Esophagus squamous epithelium (tissue), 5 donors: ENCODE measurements at places on chromosomes 7 and 10.

DNA sequence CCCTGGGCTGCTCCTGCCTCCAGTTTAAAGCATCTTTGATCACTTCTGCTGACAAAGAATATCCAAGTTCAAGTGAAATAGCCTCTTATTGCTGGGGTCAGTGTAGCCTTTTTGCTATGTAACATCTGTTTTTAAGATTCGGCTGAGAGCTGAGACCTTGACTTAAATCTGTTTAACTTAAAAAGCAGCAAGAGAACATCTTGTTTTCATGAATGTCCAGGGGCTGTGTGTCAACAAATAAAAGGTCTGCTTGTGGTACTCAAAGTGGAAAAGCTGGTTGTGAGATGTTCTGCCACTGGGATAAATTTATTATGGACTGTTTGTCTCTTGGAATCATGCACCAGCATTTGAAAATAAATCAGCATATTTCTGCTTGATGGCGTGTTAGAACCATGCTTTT lies 73.2 kb downstream of the CALD1 start:
- no peak for DNase-seq

GRCh38 chr7:33781796-33782195 lies 123.5 kb upstream of the BMPER start:
- DNase-seq, result no peak

DNA sequence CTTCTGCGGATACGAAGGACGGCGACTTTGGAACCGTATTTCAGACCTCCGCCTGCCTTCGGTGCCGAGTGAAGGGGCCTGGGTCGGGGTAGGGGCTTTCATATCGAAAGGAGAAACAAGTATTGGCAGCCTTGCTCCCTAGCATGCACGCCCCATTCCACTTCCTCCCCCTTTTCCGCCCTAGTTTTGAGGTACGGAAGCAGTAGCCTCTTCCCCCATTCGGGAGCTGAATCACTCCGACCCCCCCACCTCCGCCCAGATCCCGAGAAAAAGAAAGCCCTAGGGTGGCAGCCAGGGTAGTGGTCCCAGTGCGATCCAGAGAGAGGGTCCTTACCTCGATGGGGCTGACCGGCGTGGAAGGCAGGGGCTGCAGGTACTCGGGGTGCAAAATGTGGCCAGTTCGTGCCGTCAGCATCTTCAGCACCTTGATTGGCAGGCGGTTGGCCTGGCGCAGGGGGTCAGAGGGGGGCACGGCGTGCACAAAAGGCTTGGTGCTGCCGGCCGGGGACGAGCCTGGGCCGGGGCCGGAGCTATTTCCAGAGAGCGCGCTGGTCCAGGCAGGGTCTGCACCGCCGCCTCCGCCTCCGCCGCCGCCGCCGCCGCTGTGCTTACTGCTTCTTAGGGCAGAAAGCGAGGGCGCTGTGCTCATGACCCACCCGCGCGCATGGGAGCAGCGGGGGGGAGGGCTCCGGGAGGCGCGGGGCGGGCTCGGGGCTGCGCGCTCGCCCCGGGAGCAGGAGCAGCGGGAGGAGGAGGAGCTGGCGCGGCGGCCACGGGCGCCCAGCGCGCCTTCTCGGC lies 594 bp downstream of the ZNF503 start:
- DNase-seq, result no peak

DNA sequence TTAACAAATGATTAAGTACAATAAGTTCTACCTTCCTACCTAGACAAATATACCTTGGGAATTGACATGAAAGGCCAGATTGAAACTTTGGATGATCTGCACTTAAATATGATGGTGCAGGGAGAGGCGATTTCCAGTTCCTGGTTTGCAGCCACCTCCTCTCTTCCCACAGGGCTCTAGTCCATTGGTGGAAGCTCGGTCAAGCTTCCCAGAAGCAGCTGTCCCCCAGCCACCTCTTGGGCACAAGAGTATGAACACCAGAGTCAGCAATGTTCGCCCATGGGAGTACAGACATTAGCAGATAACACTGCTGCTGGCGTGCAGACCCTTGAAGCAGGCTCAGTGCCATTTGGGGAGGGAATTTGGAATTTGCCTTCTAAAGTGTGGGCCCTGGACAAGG lies 1.5 kb upstream of the CPVL start:
- no peak for DNase-seq

GRCh38 chr10:62894156-62894555 lies 78.0 kb upstream of the EGR2 start:
- no peak for DNase-seq

- no peak for DNase-seq
These were observed 40.9 kb downstream of the ADRA2A start for GRCh38 chr10:111117528-111118277.

GRCh38 chr10:4061441-4061951 lies 276.5 kb upstream of the KLF6 start:
- DNase-seq, result no peak

GRCh38 chr10:1119027-1119426 lies 62.8 kb downstream of the WDR37 start:
- no peak for DNase-seq

- DNase-seq, result no peak
These were observed 46.8 kb downstream of the NRAP start for GRCh38 chr10:113617086-113617485.

DNA sequence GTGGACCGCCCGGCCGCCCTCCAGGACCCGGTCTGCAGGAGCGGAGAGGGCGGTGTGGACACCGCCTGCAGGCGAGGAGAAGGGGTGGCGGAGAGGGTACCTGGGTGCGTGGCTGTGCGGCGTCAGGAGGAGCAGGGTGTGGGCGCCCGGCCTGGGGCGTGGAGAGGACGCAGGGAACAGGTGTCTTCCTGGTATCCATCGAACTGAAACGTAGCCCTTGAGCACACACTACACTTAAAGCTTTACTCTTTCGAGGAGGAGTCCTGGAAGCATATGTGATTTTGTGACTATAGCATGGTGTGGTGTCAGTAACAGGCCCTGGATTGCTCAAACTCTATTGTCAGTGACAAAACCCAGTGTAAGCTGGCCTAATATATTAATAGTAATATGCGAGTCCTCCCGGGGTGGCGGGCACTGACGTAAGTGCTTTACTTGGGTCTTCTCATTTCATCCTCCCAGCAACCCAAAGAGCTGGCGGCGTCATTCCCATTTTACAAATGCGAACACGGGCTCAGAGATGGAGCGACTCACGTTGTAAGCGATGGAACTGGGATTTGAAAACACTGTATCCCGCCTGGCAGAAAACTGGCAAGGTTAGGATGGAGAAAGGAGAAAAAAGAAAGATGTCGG lies 508 bp upstream of the TECPR1 start:
- no peak for DNase-seq

GRCh38 chr10:122186816-122187810 lies 84.0 kb upstream of the BTBD16 start:
- DNase-seq, result no peak

DNA sequence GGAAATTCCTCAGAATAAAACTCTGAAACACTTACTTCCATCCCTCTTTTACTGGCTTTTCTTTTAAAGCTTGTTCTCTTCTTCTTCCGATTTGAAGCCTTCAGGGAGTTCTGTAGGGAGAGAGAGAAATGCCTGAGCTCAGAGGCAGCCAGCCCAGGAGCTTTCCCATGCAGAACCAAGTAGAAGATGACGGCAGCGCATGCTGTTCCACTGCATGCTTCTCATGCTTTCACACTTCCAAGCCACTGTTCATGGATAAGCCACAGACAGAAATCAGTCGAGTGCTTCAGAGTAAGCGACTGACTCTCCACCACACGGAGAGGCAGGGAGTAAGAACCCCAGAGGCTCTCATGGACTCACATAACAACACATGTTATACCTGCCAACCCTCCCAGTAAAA lies 237.3 kb downstream of the DGKI start:
- DNase-seq, result no peak

- DNase-seq, result no peak
These were observed 195.5 kb downstream of the PRKG1 start for GRCh38 chr10:51269821-51270220.

GRCh38 chr7:137909042-137909441 lies 62.3 kb upstream of the DGKI start:
- no peak for DNase-seq

DNA sequence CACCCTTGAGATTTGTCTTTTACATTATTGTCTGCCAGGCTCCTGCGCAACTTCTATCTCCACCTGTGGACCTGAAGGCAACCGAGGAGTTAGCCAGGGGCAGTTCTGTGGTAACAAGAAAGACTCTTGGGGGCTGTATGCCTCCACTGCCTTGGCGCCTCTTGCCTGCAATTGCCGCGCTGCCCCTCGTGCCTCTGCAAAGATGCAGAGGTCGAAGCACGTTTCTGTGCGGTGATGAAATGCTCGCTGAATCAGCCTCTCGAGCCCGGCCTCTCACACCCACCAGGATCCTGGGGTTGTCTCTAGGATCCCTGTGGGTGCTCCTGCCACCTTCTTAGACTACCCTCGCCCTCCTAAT lies 486 bp upstream of the LHFPL3 start:
- DNase-seq, result no peak

DNA sequence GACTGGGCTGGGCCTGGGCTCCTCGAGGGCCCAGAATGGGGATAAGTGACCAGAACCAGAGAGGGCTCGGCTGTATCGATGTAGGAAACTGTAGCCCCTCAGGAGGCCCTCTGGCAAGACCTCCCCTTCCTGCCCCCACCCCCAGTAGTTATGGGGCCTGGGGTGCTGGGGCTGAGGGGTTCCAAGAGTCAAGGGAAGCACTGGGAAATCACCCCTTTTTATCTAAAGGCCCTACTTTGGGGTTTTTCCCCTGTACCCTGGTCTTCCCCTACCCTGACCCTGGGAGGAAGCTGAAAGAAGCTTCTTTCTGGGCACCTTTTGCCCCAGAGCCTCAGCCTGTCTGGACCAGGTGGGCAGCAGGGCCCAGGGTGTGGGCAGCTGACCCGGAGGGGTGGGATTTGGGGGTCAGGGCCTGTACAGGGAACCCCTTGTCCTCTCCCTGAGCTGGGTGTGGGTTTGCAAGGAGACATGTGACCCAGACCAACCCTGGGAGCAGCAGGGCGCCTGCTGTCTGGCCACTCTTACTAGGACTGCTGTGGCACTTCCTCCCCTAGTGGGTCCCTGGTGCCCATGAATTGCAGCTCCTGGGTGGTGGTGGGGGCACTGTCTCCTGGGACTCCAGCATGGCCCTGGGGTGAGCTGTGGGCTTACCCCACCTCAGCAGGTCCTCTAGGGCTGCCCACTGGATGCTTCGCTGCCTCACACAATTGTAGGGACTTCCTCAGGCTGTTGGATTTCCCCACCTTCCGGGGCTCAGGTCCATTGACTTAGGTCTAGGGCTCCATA lies 1.5 kb downstream of the IRF5 start:
- no peak for DNase-seq

- no peak for DNase-seq
These were observed 62.5 kb downstream of the INSYN2A start for GRCh38 chr10:127133672-127134500.

DNA sequence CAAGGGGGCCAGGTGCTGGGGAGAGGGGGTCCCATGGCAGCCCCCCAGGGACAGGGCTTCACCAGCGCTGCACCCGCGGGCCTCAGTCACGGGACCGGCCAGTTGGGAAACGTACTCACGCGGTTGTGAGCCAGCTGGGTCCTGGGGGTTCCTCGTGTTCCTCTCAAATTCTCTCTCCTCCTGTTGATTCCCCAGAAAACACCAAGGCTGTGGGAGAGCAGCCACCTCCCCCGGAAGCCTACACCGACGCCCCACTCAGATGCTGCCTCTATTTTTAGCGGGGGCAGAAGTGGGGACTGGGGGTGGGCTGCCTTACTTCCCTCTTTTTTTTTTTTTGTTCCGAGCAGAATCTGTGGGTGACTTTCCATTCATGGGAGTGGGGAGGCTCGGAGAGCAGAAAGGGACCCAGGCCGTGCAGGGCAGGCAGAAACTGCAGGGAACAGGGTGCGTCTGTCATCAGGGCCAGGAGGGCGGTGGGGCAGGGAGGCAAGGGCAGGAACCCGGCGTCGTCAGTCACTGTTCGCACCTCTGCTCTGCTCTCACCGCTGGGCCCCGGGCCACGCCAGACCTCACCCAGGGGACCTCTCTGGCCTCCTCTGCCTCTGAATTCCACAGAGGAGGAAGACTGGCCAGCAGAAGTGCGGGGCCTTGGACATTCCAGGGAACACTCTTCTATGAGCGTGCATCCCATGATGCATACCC lies 63.1 kb downstream of the CARD11 start:
- DNase-seq, result no peak

DNA sequence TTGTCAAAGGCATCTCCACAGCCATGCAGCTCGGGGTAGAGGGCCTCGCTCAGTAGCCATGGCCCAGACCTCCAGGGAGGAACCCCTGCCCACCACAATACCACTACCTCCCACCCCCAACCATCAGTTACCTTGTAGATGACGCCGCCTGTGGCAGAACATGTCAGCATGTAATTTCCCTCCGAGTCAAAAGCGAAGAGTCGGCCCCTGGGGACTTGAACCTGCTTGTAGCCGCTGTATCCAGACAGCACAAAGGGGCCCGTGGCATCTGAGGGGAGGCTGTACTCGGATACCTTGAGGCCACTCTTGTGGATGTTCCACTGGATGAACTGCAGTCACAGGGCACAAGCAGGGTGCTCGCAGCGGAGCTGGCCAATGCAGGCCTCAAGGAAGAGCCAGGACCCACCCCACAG lies 16.3 kb upstream of the CYREN start:
- DNase-seq, result no peak

GRCh38 chr10:102375250-102375649 lies 20.3 kb upstream of the NFKB2 start:
- DNase-seq, result no peak

DNA sequence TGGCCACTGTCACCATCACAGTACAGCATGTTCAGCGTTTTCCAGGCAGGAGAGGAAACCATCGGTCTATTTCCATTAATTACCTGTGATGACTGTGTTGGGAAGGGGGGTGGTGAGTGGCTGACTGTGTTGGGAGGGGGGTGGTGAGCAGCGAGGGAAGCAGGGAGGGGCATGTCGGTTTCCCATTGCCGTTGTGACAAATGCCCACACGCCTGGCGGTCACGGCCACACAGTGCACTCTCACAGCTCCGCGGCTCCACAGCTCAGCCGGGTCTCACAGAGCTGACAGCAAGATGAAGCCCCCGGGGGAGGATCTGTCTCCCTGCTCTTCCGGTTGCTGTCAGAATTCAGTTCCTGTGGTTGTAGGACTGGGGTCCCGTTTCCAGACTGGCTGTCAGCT lies 39.0 kb downstream of the AP5Z1 start:
- DNase-seq, result no peak

DNA sequence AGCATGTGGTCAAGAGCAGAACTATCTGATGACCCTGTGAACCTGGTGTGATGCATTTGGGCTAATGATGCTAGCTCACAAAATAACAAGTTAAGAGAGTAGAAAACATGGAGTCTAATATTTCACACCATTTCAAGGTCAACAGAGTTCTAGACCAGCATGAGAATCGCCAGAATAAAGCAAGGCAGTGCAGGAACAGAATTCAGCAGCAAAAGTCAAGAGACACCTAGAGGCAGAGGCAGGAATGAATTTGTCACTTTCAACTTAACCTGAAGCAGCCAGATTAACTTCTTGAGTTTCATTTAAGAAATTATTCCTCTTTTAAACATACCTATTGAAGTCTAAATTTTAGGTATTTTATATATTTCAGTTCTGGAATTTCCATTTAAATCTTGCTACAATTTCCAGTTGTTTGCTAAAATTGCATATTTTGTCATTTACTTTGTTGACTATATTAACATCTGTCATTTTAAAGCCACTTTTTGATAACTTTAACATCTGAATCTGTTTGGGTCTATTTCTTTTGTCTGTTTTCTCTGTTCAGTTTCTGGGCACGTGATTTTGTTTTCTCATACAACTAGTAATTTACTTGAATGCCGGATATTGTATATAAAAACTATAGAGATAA lies 44.2 kb upstream of the PRSS58 start:
- DNase-seq, result no peak

- no peak for DNase-seq
These were observed 48.3 kb downstream of the MICALL2 start for GRCh38 chr7:1410992-1411391.

GRCh38 chr7:74355091-74355490 lies 65.9 kb downstream of the CLIP2 start:
- no peak for DNase-seq

- no peak for DNase-seq
These were observed 25.5 kb downstream of the NYAP1 start for GRCh38 chr7:100509231-100509630.
